ENCODE measurements at places on chromosomes 12 and 14. TPM values are rescaled to one million over a fixed set of nuclear protein-coding genes. Genes with fewer than 3 reads are reported as not detected.

Gene KLRG1
- total RNA-seq = 0.65 TPM

Gene TMPRSS12
- not detected for total RNA-seq

Gene FAM186B
- total RNA-seq = 0.28 TPM

Gene RILPL2
- total RNA-seq = 6.8 TPM

Gene TMEM30B
- total RNA-seq = 0.14 TPM

Gene ZNF891
- total RNA-seq = 0.92 TPM

Gene DACT1
- total RNA-seq = 78.7 TPM

Gene CCDC38
- not detected for total RNA-seq

Gene IL23A
- not detected for total RNA-seq

Gene AREL1
- total RNA-seq = 24.4 TPM

Gene VRTN
- not detected for total RNA-seq

Gene ARHGAP9
- total RNA-seq = 0.28 TPM

Gene ACRBP
- total RNA-seq = 0.28 TPM
